Activated gamma-delta T cell treated with Interleukin-2 at 50 U/mL for 16 hours (primary cell): ENCODE measurements at places on chromosomes 1 and 21.

DNA sequence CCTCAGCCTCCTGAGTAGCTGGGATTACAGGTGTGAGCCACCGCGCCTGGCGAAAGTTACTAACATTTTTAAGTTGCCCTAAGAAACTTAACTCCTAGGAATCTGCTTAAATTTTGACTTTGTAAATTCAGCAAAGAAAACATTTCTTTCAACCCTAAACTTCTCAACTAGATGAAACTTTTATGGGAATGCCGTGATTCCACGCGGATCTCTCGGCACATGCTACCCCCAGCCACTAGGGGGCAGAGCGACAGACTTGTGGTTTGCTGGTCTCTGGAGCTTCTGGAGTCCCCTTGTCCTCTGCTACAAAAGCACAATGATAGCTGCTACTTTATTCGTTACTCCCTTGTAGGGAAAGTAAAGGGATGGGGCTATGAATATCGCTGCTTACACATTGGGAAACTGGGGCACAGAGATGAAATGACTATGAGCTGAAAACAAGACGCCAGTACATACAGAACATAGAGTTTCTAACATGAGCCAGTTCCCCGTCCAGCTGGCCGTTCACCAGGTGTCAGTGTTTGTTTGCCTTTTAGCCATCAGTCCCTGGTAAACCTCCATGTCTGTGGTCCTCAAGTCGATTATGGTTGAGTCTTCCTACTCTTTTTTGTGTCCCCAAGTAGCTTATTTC lies 114.7 kb downstream of the PBX1 start:
- no peak for DNase-seq

DNA sequence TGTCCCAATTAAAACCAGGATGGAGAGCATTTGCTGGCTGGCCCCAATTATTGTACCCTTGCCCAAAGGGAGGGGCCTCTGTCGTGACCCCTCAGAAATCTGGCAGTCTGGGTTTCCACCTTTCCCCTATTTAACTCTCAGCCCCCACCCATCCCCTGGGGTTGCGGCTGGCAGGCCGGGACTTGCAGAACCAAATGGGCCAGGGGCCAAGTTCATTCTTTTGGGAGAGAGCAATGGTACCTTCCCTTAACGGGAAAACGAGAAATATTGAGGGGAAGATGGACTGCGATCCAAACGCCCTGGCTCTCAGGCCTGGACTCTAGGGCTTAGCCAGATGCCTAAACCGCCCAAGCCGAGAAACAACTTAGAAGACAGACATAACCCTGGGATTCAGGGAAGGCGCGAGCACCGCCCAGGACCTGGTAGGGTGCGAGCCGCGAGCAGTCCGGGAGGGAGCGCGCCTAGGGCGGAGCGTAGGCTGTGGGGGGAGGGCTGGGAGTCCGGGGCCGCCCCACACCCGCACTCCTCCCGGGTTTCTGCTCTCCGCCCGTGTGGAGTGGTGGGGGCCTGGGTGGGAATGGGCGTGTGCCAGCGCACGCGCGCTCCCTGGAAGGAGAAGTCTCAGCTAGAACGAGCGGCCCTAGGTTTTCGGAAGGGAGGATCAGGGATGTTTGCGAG lies at the start of gene SLC27A3:
SLC27A3 (plus strand) TSS at position 628 of the 678 bp plus-strand sequence. CDS start 91 bp downstream, outside the sequence.
- no peak for DNase-seq

DNA sequence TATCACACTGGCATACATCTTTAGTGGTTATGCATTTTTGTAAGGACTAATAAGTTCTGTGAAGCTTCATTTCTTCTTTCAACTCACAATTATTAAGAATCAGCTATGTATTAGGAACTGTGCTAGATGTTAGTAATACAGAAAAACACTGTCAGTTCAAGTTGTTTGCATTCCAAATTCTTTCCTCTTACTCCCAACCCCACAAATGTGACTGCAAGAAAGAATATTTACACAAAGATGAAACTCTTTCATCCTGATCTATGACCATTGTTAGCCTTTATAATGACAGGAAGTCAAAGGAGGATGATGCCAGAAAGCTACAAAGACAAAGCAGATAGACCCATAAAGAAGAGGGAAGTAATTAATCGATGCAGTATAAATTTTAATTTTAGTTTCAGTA lies 21.0 kb upstream of the GADD45A start:
- no peak for DNase-seq

DNA sequence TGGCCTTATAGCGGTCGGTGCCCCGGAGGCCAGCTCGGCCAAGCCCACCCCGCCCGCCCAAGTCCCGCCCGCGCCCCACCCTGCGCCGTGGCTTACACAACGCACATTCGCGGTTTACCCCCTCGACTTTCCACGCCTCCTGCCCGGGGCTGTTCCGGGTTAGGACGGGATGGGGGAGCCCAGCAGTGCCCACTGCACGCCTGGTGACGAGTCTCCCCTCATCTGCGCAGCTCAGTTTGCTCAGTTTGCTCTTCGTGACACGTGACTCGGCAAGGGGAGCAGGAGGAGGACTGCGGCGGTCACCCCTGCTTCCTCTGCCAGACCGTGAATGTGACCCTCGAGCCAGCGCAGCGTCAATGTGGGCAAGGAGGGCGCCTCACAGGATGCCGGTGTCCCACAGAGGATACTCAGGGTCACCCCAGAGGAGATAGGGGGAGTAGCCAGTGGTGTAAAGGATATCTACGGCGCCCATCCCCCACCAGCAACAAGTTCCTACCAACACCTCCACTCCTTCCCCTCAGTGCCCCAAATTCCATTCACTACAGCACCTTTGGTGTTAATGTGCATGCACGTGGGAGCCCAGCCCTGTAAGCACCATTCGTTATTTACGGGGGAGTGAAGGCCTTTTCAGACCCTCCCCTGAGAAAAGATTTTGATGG lies 350 bp upstream of the S100A6 start:
- DNase-seq, result peak; percentile 86

GRCh38 chr1:24252185-24252780 lies 65.2 kb upstream of the IFNLR1 start:
- DNase-seq, result no peak

DNA sequence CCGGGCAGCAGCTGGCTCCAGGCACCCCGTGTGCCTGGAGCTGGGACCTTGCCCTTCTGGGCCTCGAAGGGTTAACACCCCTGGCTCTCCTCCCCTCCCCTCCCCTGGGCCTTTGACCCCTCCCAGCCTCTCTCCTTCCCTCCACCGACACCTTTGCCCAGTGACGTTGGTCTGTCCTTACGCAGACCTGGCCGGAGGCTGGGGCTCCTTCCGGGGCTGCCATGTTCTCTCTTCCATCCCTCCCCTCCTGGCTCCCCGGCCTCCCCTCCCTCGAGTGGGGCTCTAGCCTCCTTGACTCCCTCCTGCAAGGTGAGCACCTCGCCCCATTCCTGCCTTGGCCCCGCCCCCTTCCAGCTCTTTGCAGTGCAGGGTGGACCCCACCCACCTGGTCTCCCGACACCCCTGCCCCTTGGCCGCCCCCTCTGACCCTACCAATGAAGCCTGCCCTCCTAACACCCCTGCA lies at the start of gene TMEM82:
TMEM82 (plus strand) TSS at position 161 of the 463 bp plus-strand sequence; CDS start at position 222, 61 bp downstream.
- no peak for DNase-seq

DNA sequence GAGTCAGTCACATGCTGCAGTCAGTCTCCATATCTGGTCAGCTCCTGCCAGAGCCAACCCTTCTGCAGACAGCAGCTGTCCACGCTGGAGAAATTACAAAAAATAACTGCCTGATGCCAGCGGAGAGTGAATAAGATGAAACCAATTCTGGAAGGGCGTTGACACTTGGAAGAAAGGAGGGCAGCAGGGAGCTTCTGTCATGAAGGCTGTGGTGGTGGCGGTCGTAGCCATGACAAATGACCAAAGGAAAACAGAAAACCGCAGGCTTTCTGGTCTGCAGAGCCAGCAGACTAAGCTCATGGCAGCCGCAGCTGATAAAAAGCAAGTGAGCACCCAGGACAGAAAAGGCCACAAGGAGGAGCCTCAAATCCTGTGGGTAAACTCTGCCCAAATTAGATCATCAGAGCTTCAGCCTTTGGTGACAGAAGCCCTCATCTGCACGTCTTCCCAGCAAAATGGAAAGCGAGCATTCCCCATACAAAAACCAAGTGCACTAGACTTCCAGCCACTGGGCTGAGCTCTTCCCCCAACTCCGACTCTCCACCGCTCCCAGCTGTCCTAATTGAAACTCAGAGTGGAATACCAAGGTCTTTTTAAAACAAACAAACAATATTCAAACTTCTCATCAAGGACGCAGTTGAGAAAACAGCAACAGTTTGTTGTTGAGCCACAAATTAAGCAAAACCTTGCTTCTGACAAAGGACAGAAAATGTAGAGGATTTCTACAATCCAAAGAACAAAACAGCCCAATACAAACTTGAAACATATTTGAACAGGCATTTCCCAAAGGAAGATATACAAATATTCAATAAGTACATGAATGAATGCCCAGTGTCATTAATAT lies 28.7 kb downstream of the RSPH1 start:
- no peak for DNase-seq

DNA sequence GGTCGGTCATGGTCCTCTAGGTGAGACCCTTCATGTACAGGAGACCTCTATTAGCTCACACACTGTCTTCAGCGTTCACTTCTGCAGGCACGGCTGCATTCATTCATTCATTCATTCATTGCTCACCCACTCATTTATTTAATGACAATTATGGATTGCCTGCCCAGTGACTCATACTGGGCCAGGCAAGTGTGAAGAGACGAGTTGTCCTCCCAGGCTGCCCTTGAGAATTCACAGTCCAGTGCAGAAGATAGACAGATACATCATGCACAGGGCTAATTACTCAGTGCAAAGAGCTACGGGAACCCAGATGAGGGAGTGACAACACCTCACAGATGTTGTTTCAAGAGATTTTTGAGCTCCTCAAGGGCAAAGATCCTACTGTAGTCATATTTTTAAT lies 248.4 kb downstream of the TNR start:
- no peak for DNase-seq

DNA sequence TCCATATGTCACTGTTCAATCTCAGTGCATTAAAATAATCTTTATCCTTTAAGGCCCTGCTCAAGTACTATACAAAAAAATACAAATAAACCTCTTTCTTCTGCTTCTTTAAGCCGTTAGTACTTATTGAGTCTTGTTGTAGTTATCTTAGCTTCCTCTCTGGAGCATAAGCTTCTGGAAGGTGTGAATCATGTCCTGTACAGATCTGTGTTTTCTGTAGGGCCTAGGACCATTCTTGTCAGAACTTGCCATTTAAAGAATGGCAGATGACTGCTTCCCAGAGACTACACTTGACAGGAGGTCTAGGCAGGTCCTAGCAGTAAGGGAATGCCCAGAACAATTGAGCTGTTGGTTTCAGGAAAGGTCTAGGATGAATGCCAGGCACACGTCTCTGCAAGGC lies 12.9 kb downstream of the NEK7 start:
- DNase-seq, result no peak

GRCh38 chr1:50742523-50742922 lies 217.5 kb downstream of the FAF1 start:
- no peak for DNase-seq

- no peak for DNase-seq
Measured at GRCh38 chr1:209741193-209741592, 14.7 kb upstream of the TRAF3IP3 start.

GRCh38 chr1:50980505-50980904 lies 10.5 kb downstream of the CDKN2C start:
- DNase-seq, result no peak

DNA sequence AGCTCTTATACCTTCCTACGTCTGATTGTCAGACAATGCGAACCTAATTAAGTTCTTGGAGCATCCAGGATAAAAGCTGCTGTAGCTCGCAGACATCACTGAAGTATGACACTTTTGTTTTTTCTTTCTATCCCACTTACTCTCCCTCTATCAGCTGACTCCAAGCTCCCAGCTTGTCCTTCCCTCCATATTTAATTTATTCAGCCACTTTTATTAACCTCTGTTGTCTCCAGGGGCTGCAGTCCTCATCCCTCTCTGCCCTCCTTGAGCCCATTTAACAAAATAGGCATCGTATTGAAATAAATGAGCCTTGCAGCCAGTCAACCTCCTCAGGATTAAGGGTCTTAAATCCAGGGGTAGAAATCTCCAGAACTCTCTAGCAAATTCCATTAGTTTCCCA lies 7.1 kb downstream of the KIRREL1 start:
- no peak for DNase-seq

DNA sequence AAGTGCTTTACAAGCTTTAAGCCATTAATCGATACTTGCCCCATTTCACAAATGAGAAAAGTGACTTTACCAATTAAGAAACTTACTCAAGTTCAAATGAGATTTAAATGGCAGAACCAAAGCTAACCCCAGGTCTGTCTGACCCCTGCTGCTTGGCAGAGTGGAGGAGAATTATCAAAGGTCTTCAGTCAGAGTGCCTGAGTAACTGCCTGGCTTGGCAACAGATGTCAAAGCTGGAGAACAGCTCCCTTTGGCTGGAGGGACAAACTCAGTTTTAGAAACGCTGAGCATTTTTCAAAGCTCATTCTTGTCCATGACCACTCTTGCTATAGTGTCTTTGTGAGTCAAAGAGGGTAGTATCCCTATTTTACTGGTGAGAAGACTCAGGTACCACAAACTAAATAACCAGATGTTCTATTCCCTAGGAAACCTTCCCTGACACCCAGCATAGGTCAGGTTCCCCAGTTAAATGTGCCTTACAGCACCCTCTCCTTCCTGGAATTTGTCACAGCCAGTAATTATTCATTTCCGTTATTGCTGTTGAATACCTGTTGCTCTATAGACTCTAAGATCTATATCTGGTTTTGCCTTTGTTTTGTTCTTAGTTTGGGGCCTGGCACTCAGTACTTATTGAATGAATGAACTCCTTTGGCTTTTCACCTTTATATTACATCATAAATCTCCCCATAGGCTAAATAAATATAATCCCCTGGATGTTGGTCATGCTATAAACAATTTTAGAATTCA lies 5.0 kb upstream of the BCAR3 start:
- DNase-seq, result no peak

DNA sequence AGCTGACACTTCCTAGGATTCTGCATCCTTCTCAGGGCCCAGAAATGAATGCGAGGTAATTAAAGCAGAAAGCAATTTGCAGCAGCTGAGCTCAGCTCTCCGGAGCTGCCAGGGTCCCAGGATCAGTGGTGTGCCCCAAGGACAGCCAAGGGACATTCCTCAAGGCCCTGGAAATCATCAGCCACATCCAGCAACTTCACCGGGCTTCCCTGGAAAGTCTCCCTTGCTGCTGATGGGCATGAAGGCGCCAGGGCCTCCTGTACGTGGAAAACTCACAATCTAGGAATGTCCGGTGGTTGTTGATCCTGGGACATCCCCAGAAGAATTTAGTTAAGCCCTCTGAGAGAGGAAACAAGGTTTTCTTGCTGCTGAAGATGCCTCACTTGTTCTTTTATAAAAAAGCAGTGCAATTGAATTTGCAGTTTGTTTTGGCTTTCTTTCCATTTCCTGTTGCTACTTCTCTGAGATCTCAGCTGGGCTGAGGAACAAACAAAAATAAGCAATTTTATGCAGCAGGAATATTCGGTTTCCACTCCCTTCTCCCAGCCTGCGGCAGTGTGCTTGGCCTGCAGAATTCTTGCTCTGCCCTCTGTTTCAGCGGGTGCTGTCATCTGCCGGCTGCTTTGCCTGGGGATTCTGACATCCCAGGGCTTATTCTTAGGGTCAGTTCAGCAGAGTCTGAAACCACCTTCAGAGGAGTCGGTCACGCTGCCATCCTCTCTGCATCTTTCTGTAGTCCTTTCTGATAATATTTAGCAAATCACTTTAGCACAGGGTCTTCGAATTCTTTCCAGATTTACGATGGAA lies 85.9 kb downstream of the TCP10L start:
- DNase-seq, result no peak

- DNase-seq, result no peak
Measured at GRCh38 chr1:67578397-67579020, 106.5 kb upstream of the GADD45A start.
